ENCODE measurements at places on chromosomes 16 and 17.

GRCh38 chr17:50918933-50919296 is 52.8 kb upstream of the TOB1 start:
- DNase-seq, result no peak

DNA sequence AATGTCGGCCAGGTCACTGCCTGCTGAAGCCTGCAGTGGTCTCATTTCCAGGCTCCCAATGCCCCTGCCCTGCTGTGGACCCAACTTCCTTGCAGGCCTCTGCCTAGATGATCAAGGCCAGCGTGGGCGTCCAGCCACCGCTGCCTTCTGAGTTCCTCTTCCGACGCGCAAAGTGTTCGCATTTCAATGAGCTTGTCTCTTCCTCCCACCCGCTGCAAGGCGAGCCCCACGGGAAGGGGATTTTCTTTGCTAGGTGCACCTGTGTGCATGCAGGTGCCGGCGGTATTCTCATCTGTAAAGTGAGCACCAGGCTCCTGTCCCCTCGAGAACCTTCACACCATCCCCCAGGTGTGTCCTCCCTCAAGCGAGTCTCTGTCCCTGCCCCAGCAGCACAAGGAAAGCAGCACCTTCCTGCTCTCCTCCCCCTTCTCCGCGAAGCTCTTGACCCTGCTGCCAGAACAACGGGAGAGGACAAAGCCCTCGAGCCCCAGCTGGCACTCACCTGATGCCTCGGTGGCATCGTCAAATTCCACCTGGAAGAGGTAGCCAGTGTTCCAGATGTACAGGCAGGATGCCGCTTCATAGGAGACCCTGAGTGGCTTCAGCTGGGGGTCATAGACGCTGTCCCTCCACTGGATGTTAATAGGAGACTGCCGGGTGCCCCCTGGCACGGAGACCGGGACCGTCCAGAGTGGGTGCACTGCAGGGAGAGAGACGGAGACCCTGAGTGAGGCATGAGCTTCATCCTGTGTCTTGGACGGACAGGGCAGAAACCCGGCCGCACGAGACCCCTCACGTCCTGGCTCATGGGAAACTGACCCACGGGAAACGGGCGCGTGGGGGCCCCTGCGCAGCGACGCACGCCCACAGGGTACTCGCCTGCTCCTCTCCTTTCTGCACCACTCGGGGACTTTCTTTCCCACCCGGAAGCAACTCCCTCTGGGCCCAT is 9.8 kb downstream of the CA5A start:
- no peak for DNase-seq

GRCh38 chr17:14744761-14745473 is 444.0 kb downstream of the HS3ST3B1 start:
- DNase-seq, result no peak

- DNase-seq, result no peak
Measured at GRCh38 chr17:2995886-2996809, 67.3 kb downstream of the OR1D5 start.

GRCh38 chr16:89443727-89444084 is 46.7 kb downstream of the ANKRD11 start:
- DNase-seq, result no peak

DNA sequence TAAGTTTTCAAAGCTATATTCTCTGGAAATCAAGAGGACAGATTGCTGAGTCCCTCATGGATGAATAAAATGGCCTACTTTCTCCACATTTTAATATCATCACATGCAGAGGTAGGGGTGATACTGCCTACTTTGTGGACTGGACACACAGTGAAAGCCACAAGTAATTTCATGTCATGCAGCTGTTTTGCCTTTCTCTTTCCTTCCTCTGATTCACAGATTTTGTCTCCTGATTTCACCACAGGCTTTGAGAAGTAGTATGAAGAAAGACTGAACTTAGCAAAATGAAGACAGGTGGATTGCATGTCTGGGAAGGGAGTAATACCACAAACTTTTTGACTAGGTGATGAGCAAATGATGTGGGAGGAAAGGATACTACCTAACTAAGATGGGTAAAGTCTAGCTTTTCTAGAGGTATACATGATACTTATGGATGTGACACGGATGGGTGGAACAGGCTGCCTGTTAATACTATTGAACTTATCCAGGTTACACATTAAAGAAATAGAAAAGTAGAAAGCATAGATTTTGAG is 478.4 kb upstream of the GOT2 start:
- DNase-seq, result no peak
